Activated effector memory CD4-positive, alpha-beta T cell treated with anti-CD3 and anti-CD28 coated beads, Interleukin-2, amount 50 U/mL, for 16 hours (primary cell): ENCODE measurements at places on chromosomes 7 and 10.
A peak's percentile ranks its signal among the peaks of the same experiment; 100 is the strongest.

DNA sequence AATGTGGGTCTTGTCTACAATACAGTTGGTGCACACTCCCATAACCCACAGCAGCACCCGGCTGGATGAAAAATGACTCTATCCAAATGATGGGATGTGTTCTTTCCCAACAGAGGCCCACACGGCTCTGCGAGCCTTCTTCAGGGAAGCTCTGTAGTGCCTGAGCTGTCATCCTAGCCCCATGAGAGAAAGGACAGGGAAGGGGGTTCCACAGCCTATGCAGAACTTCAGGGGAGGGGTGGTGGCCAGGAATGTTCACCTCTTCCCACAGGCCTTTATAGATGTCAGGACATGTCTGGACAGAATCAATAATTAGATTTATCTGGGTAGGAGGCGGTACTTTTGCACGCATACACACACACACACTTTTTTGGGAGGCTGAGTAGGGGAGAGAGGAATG lies 109.0 kb downstream of the JCAD start:
- DNase-seq, result no peak

GRCh38 chr7:138690495-138690894 lies 10.7 kb downstream of the SVOPL start:
- DNase-seq, result no peak

- DNase-seq, result peak; percentile 77
These were observed 110.7 kb downstream of the RNF32 start for GRCh38 chr7:156751319-156751718.

GRCh38 chr7:4745971-4746919 lies 29.2 kb upstream of the AP5Z1 start:
- no peak for DNase-seq

DNA sequence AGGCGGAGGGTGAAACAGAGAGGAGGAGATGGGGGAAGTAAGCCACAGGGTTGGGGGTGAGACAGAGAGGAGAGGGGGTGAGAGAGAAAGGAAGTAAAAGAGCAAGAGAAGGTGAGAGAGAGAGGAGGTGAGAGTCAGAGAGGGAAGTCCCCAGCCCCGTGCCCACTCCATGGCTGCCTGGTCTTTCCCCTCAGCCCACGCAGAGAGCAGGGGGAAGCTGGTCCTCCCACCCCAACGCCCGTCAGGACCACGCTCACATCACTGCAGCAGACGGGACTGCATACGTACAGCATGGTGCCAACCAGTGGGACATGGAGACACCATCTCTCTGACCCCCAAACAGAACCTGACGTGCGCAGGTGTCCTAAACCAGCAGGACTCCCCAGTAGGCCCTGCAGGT lies 12.1 kb upstream of the PDGFA start:
- no peak for DNase-seq

GRCh38 chr7:140417456-140418155 lies 13.7 kb downstream of the RAB19 start:
- no peak for DNase-seq

- no peak for DNase-seq
These were observed 39.8 kb downstream of the CDH23 start for GRCh38 chr10:71436268-71437125.

DNA sequence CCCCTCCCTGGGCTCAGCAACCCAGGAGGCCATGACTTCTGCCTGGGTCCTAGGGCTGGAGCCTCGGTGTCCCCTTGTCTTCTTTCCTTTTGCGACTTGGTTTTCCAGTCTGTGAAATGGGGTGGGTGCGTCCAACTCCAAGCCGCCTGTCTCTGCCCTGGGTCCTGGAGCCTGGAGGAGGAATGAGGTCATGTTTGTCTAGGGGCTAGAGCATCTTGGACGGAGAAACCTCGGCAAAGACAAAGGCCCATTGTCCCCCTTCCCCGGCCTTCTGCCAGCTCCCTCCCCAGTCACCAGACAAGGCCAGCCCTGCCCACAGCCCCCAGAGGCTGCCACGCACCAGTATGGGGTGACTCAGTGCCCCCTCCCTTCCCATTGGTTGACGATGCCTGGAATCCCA lies 39.8 kb upstream of the ELN start:
- DNase-seq, result no peak
